ENCODE measurements at places on chromosomes 13 and 19.

DNA sequence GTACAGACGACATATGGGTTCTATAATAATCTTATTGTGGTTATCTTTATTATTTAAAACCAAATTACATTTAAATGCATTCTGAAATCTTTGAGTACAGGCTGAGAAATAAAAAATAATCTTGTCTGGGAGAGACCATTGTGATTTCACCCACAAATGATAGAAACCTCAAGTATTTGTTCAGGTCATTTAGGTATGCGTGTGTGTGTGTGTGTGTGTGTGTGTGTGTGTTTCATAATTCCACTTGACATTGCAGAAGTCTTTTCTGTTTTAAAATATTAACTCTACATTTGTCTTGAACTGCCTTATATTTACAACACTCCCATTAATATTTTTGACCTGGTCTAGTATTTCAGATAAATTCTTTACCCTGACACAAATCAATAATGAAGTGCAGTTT is 126.9 kb downstream of the SPRY2 start:
- DNase-seq = no peak

GRCh38 chr19:16367261-16367683 is 42.6 kb downstream of the KLF2 start:
- DNase-seq = no peak

DNA sequence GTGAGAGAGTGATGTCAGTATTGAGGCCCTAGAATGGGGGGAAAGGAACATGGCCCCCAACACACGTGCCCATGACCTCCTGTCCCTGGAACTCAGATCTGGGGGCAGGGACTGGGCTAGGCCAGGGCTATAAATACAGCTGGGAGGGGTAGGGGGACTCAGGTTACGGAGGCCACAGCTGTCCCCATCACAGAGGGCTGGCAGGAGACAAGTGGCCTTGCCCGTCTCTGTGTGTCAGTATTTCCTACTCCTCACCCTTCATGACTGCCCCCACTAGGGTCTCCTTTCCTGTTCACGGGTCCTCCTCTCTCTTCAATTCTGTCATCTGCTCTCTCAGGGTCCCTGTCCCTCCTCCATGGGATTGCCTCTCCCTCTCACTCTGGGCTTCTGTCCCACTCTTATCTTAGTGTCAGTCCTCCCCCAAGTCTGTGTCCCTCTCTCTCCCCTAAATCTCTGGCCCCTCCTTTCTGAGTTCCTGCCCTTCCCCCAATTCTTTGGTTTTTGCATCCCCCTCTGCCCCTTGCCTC is 687 bp upstream of the HRC start:
- no peak for DNase-seq

GRCh38 chr19:30780456-30780855 is 408.3 kb downstream of the ZNF536 start:
- no peak for DNase-seq

GRCh38 chr19:12295191-12295590 is 508 bp upstream of the ZNF44 start:
- no peak for DNase-seq

- no peak for DNase-seq
Observed at GRCh38 chr13:97339988-97340749, 93.8 kb upstream of the RAP2A start.

DNA sequence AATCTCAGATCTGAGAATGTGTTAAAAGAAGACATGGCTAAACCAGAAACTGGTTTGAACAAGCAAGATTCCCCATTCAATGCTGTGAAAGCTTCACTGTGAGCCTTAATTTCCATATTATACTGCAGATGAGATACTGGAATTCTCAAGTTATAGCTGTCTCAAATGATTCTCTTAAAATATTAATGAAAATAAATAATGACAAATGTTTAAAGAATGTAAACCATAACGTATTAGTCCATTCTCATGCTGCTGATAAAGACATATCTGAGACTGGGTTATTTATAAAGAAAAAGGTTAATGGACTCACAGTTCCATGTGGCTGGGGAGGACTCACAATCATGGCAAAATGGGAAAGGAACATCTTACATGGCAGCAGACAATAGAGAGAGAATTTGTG is 667.8 kb downstream of the SLITRK1 start:
- no peak for DNase-seq

- DNase-seq = no peak
Observed at GRCh38 chr13:44410328-44410859, 36.8 kb downstream of the SERP2 start.

DNA sequence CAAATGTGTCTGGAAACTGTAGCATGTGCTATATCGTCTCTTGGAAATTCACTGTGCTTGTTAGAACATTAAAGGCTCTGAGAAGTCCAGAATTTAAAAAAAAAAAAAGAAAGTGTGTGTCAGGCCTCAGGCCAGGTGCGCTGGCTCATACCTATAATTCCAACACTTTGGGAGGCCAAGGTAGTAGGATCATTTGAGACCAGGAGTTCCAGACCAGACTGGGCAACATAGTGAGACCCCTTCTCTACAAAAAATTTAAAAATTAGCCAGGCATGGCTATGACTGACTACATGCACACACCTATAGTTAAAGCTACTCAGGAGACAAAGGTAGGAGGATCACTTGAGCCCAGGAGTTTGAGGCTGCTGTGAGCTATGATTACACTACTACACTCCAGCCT is 4.9 kb downstream of the HNRNPUL1 start:
- DNase-seq = no peak

DNA sequence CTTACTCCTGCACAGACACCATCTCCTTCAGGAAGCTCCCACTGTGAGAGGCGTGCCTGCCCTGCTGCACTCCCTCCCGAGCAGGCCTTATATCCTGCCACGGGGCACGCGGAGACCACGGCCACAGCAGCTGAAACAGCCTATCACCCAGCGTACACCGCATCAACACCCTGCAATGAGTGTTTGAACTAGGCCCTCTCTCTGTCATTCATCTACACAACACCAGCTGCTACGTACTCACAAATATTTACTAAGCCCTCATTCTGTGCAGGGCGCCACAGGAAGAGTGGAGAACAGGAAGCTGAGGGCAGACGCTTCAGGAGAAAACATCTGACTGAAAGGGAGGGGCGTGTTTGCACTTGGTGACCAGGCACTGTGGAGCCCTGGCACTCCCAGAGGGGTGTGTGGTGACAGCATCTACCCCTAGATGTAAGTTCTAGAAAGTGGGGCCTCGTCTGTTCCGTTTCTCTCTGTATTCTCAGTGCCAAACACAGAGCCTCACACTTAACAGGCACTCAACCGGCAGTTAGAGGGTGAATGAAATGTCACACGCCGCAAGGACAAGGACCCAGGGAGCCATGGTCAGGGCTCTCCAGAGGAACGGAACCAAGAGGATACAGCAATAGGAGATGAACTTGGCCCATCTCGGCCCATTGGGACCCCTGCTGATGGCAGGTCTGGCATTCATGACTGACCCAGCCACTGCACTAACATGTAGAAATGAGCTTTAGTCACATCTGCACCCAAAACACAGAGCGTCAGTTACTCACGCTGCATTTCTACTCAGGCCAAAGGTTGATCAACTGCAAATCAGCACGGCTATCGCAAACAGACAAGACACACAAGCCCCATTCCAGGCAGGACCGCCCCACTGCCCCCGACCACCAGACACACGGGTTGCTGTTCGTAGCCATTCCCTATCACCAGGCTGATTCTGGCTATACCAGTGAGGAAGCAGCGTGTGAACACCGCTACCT is 15.7 kb downstream of the RANBP3 start:
- DNase-seq = peak; percentile 56

DNA sequence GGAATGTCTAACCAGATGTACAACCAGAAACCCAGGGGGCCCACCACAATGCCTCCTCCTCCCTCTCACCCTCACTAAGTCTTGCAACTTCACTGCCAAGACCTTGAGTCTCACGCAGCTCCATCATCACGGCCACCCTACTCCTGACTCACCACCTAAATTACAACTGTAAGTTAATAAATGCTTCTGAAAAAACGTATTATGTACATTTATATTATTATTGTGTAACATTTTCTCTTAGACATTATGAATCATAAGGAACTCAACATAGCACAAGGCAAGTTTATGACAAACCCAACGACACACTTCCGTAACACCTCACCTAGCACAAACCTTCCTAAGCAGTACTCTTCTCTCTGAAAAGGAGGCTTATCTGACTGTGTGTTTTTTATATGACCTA is 20.7 kb downstream of the MIPEP start:
- DNase-seq = no peak

GRCh38 chr19:3250675-3251074 is 26.2 kb downstream of the CELF5 start:
- DNase-seq = peak; percentile 52

DNA sequence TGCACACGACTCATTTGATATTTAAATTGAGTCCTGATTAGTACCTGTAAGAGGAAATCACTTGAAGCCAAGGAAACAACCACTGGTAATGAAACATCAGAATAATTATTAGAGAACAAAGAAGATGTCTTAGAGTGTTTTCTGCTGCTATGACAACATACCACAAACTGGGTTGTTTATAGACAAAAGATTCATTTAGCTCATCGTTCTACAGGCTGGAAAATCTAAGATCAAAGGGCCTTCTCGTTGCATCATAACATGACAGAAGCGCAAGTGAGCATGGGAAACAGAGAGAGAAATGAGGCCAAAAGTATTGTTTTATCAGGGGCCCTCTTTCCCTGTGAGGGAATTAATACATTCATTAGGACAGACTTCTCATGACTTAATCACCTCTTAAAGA is 1024.0 kb upstream of the PCDH9 start:
- DNase-seq = no peak

- DNase-seq = no peak
Observed at GRCh38 chr19:45901912-45902650, at the start of gene MYPOP. Gene MYPOP, minus strand, starts transcription at chr19:45902613. Its CDS starts 840 bp downstream, at chr19:45901773.

- no peak for DNase-seq
Observed at GRCh38 chr13:24252136-24252535, 57.2 kb upstream of the C1QTNF9 start.

DNA sequence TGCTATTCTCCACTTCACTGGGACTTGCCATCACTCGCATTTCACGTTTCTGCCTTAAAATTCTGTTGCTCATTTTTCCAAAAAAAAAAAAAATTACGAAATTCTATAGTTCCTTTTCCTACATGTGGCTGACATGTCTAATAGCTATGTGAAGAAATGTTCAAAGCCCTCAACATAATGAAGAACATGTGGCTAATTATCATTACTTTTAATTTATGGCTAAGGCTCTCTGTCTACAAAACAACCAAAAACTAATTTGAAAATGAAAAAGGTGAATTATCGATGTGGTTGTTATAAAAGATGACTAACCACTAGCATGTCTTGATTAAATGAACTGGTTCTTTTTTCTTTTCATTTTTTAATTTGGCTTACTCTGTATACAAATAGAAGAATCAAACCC is 940.0 kb downstream of the EFNB2 start:
- no peak for DNase-seq

GRCh38 chr19:51560339-51560738 is 10.7 kb upstream of the ZNF175 start:
- no peak for DNase-seq

GRCh38 chr13:73704587-73704986 is 429.6 kb downstream of the KLF12 start:
- no peak for DNase-seq

- no peak for DNase-seq
Observed at GRCh38 chr13:114229506-114229905, 5.2 kb upstream of the CDC16 start.

DNA sequence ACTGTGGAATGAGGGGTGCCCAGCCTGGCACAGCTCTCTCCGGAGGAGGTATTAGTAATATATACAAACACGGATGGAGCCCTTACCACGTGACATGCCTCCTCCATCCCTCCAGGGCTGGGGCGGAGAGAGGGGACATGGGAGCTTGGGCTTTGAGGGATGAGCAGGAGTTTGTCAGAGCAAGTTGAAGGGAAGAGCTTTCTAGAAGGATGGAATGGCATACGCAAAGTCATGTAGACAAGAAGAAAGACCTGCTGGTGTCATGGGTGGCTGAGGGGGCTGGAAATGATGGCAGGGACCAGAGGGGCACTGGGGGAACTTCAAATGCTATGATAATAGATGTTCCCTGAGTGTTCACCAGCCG is 2.6 kb downstream of the MPND start:
- DNase-seq = no peak

- no peak for DNase-seq
Observed at GRCh38 chr19:47735131-47735530, 10.2 kb upstream of the NOP53 start.

DNA sequence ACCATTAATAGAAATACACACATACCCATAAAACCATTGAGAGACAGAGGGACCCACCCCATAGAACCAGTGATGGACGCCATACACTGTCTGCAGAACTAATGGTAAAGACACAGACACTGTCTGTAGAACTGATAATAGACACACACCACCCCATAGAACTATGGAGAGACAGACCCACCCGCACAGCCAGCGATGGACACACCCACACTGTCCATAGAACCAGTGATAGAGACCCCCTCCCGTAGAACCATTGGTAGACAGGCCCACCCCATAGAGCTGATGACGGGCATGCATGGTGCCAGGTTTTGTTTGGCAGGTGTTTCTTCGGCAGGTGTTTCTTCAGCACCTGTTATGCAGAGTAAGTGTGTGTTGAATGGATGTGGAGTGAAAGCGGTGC is 88.3 kb upstream of the TEX29 start:
- no peak for DNase-seq

GRCh38 chr13:110929104-110929777 is 14.4 kb upstream of the ANKRD10 start:
- DNase-seq = no peak

DNA sequence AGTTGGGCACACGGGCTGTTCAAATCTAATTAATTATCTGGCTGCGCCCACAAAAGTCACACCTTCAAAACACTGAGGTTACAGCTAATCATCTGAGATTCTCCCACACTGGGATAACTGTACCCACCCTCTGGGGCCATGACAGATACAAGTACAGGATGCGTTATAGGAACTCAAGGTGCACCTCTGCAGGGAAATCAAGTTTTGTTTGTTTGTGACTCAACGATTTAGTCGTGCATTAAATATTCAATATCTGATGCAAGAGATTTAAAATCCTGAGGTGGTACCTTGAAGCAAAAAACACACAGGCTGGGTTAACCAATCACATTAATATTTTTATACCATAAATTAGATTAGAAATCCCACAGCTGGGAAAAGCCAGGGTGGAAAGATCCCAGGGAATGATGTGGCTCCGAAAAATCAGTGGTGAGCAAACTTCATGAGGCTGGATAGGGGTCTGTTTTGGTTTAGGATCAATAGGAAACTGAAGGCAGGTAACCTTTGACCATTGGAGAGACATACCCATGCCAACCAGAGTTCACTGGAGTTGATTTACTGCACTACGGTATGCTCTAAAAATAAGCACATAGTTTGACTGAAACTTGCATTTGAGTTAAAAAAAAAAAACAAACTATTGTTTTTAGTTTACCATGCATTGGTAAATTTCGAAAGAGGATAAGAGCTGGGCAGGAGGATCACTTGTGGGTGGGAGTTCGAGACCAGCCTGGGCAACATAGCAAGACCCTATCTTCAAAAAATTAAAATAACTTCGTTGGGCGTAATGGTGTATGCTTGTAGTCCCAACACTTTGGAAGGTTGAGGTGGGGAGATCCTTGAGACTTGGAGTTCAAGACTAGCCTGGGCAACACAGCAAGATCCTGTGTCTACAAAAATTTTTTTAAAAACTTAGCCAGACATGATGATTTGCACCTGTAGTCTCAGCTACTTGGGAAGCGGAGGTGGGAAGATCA is 23.9 kb upstream of the CEBPG start:
- no peak for DNase-seq

GRCh38 chr13:76750126-76750525 is 136.1 kb downstream of the KCTD12 start:
- no peak for DNase-seq

GRCh38 chr13:107202371-107203023 is 634.6 kb upstream of the ARGLU1 start:
- DNase-seq = no peak

- DNase-seq = peak; percentile 42
Observed at GRCh38 chr13:113297370-113298042, 467 bp downstream of the LAMP1 start.
